ENCODE measurements at places on chromosomes 6 and 20.

- no peak for DNase-seq
Observed at GRCh38 chr6:151071295-151071694, 168.5 kb upstream of the AKAP12 start.

DNA sequence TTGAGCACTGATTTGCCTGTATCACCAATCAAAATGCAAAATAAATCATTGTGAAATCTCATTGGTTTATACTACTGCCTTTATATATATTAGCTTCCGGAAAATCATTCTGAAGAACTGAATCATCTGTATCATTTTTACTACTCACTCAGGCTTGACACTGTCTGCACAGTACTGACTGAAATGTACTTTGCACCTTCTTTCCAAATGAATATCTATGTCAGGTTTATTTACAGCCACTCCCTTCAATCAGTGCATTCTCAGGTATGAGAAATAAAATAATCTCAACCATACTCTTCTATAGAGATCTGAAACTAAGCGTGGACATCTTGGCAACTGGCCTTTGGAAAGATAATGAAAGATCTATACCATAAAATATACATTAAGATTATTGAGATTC lies 2.7 kb downstream of the KHDRBS2 start:
- no peak for DNase-seq

DNA sequence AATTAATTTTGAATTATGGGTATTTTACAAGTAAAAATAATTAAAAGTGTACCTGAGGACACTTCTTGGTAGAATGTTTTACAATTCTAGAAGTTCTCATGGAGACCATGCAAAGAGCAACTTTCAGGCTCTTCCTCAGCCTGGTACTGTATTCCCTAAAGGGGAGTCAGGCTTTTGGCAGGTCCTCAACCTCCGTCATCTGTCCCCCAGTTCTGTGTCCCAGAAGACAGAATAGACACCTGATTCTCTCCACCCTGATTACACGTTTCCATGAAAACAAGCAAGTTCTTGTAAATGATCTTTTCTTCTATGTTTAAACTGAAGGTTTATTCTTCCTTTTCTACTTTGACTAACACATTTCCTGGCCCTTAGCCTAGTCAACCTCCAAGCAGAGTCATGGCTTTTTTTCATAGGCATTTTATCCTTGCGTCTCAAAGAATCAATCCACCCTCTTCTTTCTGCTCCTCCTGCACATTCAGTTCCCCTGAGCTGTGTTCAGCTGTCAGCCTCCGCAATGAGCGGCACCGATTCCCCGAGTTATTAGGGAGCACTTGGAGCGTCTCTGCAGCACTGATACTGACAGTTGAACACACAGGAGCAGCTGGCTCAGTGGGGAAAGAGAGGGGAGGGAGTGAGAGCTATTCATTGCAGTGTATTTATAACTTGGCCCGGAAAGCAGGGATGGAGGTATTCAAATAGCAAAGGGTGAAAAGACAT lies 1082.4 kb upstream of the MAP3K7 start:
- DNase-seq: no peak

DNA sequence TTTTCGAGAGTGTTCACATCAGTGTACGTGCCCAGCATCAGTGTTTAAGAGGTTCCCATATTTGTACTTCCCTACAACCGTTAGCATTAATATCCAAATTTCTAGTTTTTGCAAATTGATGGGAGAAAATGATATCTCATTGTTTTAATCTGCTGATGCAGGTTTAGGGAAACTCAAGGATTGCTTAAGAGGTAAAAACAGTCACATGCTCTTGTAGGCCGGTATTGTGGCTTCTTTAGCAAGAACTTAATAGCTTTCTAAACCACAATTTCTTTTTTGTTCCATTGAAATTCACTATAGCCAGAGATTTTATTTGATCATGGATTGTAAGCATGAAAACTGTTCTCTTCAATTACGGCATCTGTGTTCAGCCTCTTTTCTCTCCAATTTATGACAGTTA lies 29.5 kb downstream of the BEND6 start:
- peak; percentile 37 for DNase-seq

- DNase-seq: no peak
Observed at GRCh38 chr6:136344420-136344819, 54.8 kb upstream of the BCLAF1 start.

- peak; percentile 37 for DNase-seq
Observed at GRCh38 chr6:8006208-8006607, 58.0 kb downstream of the BLOC1S5 start.

- DNase-seq: no peak
Observed at GRCh38 chr6:5525209-5525608, 263.9 kb downstream of the FARS2 start.

DNA sequence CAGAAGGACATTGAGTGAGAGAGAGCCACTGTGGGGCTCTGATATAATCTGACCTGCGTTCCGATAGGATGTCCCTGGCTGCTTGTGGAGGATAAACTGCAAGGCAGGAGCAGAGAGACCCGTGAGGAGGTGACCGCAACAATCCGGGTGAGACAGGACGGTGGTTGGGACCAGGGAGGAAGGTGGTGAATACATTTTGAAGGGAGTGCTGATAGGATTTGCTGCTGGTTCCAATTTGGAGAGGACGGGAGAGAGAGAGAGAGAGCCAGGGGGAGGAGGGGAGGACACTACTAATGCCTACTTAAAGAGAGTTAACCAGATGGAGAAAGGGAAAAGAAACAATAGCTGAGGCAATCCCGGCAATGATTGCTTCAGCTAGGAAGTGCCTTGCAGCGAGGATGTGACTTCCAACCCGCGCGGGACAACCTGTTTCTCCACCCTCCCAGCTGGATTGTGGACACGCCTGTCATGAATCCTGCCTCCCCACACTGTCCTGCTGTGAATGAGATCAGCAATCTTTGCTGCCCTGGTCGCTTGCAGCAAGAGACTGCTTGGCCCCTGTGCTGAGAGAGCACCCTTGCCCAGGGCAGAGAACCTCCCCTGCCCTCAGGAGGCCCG lies 199.0 kb upstream of the KCNG1 start:
- no peak for DNase-seq
